ENCODE measurements at places on chromosomes 3 and 15.

DNA sequence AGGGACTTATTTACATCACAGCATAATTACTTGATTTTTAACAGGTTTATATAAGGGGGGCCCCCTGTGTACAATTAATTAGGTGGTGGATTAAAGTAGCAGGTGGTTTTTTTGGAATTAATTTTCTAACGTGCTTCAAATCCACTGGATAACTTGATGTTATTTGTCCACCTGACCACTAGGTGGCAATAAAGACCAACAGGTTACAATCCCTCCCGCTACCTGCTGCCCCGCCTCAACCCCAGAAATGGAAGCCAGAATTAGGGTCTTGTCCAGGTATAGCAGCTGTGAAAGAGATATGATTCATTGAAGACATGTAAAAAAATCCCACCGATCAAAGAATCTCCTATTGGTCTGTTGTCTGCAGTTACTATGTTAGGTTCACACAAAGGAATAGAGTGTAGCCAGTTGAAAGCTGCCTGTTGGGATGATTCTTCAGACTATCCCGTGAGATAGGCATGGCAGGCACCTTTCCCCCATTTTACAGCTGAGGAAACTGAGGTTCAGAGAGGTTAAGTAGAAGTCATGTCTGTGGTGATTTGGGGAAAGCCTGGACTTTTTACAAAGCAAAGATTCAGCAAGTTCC, 44.0 kb downstream of the MFSD1 start:
- DNase-seq, result peak; percentile 57

GRCh38 chr3:197306374-197307086, 8.1 kb upstream of the DLG1 start:
- DNase-seq, result no peak

- no peak for DNase-seq
Observed at GRCh38 chr3:27960133-27960532, 238.0 kb upstream of the EOMES start.

- no peak for DNase-seq
Observed at GRCh38 chr3:12227833-12228232, 61.0 kb upstream of the PPARG start.

DNA sequence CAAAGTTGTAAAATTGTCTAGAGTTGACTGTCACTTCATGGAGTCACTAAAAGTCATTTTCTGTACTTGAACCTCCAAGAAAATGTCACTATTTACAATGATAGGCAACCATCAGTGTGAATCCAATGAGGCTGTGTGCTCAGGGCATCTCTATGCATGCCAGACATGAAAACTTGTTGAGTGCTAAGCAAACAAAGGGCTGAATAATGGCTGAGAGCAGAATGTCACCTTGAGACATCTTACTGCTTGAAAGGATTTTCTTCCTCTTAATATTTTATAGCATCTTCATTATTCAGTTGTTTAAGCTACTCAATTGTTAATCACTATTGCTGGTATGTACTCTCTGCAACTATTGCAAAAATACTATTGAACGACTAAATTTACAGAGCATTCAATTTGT, 184.7 kb downstream of the PLCH1 start:
- DNase-seq, result no peak

- peak; percentile 8 for DNase-seq
Observed at GRCh38 chr3:134487406-134487805, 1.5 kb downstream of the CEP63 start.

GRCh38 chr15:93235926-93236780, 147.1 kb upstream of the RGMA start:
- DNase-seq, result no peak

All from NCI-H69 (cell line).